ENCODE measurements at places on chromosomes 7 and 10.

- no peak for DNase-seq
Observed at GRCh38 chr7:159091480-159092475, 52.9 kb downstream of the VIPR2 start.

- no peak for DNase-seq
Observed at GRCh38 chr10:76074659-76075058, 643.2 kb downstream of the LRMDA start.

DNA sequence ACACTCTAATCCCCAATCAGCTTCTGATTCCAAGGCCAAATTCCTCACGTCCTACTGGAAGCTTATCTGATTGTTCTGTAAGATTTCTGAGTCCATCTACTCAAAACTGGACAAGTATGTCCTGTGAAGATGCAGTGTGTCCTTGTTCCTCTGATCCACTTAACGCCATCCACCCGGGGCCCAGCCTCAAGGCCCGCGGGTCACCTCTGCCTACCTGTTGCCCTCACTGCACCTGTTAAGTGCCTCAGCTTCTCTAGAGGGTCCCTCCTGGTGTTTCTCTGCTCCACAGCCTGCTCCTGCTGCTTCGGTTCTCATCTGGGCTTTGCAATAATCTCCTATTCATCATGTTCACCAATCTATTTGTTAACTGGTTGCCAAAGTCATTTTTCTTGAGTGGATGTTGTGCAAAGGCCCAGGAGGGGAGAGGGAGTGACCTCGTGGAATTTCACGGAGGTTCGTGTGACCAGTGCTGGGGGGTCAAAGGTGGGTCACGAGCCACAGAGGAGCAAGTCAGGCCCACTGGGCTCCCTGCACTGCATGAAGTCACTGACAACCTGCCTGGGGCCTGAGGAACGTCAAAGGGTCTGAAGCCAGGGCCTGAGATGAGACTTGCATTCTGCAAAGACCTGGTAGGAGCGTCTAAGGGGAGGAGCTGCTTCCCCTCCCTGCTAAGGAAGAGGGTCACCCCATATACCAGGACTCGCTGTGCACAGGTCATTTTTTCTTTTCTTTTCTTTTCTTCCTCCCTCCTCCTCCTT is 338.1 kb downstream of the WDR37 start:
- no peak for DNase-seq

- DNase-seq, result no peak
Observed at GRCh38 chr10:126119599-126119998, 223.2 kb downstream of the FANK1 start.

GRCh38 chr7:94683066-94683465 is 27.1 kb upstream of the SGCE start:
- DNase-seq, result no peak

Data from stimulated activated CD4-positive, alpha-beta T cell treated with anti-CD3 and anti-CD28 coated beads, Interleukin-12 subunit alpha, Interleukin-12 subunit beta, amount 100 ng/mL, for 24 hours (primary cell).